ENCODE measurements at places on chromosomes 3 and 15.

GRCh38 chr3:59212128-59212779 lies 162.4 kb upstream of the CFAP20DC start:
- DNase-seq, result no peak

GRCh38 chr3:174101244-174101643 lies 703.7 kb downstream of the NLGN1 start:
- DNase-seq, result no peak

DNA sequence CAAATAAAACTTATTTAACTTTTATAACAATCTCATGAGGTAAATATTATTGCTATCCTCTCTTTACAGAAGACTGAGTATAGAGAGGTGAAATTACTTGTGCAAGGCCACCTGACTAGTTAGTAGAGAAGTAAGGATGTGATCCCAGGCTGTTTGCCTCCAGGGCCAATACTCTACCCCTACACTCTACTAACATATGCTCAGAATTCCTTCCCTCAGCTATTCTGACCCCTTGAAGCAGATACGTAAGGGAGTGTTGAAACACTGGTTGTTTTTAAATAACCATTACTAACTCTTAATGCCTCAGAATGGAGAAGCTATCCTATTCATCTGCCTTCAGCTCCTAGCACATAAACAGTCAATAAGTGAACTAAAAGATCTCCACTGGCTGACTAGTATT lies 24.1 kb downstream of the CSTA start:
- no peak for DNase-seq

GRCh38 chr3:61626484-61626883 lies 65.1 kb downstream of the PTPRG start:
- DNase-seq, result no peak

DNA sequence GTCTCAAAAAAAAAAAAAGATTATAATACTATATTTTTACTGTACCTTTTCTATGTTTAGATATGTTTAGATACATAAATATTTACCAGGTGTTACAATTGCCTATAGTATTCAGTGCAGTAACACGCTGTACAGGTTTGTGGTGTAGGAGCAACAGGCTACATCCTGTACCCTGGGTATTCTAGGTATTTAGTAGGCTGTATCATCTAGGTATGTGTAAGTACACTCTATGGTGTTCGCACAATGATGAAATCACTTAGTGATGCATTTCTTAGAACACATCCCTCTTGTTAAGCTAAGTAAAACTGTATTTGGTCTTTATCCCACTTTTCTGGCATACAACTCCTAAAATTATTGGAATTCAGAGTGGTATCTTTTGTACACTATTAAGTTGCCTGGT lies 77.8 kb downstream of the CDC25A start:
- DNase-seq, result no peak

DNA sequence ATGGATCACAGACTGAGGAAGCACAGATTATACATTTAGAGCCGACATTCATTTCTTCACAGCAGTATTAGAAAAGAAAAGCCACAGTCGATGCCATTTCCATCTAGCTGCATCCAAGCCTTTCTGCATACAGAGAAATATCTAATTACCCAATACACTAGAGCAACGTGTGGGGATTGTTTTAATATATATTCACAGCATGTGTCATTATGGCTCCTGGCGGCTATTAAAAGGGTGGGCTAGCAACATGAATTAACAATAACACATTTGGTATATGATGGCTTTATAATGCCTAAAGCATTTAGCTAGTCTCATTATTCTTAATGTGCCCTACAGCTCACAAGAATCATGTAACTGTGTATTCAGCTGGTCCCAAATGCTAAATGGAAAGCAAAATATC lies 1030.5 kb downstream of the FHIT start:
- DNase-seq, result no peak

- DNase-seq, result no peak
Measured at GRCh38 chr3:169953462-169954141, 13.0 kb upstream of the SEC62 start.

- no peak for DNase-seq
Measured at GRCh38 chr15:74889390-74889882, 406 bp upstream of the MPI start.
